Esophagus muscularis mucosa (tissue), 4 donors: ENCODE measurements at places on chromosomes 12 and 14. TPM values are rescaled to one million over a fixed set of nuclear protein-coding genes. Genes with fewer than 3 reads are reported as not detected.

The MYO1H gene
- not detected for total RNA-seq

The TXNRD1 gene
- 346 TPM for total RNA-seq

GRCh38 chr12:128190614-128191013 is 76.4 kb upstream of the TMEM132C start:
- no peak for DNase-seq
- H3K4me3 ChIP-seq: no peak overlapping the region
- H3K27me3 ChIP-seq: peaks cover 19% of the 10 kb centered on the region
- H3K4me1 ChIP-seq: no peaks in the 10 kb centered on the region
- no peaks in the 10 kb centered on the region for H3K36me3 ChIP-seq

The FGD6 gene
- 48.6 TPM for total RNA-seq

GRCh38 chr14:22333422-22334274 is 255.4 kb downstream of the DAD1 start:
- no peaks in the 10 kb centered on the region for H3K27me3 ChIP-seq
- no peaks in the 10 kb centered on the region for H3K36me3 ChIP-seq
- DNase-seq: no peak
- H3K4me1 ChIP-seq: peaks cover 5% of the 10 kb centered on the region
- H3K27ac ChIP-seq: no peak overlapping the region

The SSPN gene
- total RNA-seq: 61.9 TPM

The BBOF1 gene
- total RNA-seq: 8.6 TPM

- no peak overlapping the region for H3K4me3 ChIP-seq
- no peak for DNase-seq
- H3K4me1 ChIP-seq: peaks cover 63% of the 10 kb centered on the region
Measured at GRCh38 chr12:15886372-15887042, 4.3 kb downstream of the STRAP start.

DNA sequence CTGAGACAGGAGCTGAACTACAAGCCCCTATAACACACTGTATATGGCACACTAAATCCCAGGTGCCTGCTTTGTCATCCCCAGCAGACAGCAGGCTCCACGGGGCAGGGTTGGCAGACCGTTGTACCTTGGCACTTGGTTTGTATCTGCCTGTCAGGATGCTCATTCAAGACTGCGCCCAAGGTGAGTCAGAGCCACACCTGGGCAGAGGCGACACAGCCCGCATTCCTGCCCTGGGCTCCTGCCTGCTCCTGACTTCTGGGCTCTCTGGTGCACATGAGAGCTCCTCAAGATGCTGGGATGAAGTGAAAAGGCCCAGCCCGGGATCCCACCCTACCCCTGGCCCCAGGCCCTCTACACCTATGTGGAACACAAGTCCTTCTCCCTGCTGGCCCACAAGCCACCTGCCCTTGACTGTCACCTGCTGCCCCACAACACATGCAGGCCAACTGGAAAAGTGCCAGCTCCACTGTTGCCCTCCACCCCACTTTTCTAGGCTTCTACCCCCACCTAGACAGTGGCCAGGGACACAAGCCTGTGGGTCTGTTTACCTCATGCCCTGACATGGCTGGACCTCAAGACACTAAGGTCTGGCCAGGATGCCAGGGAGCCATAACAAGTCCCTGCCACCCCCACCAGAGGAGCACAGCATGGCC is 30.8 kb upstream of the PNMA1 start:
- DNase-seq: no peak
- no peak overlapping the region for H3K4me3 ChIP-seq
- H3K27ac ChIP-seq: peak overlapping the region; percentile 88
- H3K4me1 ChIP-seq: peaks cover 100% of the 10 kb centered on the region

The SPX gene
- 0.40 TPM for total RNA-seq
